CD4-positive, alpha-beta T cell treated with Interleukin-6 for 4 hours (primary cell): ENCODE measurements at places on chromosomes 3 and 15.

DNA sequence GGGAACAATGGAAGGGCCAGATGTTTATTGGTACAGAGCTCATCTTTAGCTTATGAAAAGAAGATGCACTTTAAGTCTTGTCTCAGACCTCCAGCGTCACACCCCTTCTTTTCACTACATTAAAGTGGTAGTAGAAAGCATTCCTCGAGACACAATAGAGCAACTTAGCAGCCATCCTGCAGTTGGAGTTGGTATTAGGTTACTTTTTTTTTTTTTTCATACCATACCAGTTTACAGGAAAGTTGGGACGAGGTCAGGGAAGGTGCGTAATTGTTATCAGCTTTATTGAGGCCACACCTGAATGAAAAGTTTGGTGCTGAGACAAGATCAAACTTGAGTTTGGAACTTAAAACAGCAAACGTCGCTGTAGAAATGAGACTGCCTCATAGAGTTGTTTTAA, 203.8 kb downstream of the SOX2 start:
- DNase-seq, result no peak

DNA sequence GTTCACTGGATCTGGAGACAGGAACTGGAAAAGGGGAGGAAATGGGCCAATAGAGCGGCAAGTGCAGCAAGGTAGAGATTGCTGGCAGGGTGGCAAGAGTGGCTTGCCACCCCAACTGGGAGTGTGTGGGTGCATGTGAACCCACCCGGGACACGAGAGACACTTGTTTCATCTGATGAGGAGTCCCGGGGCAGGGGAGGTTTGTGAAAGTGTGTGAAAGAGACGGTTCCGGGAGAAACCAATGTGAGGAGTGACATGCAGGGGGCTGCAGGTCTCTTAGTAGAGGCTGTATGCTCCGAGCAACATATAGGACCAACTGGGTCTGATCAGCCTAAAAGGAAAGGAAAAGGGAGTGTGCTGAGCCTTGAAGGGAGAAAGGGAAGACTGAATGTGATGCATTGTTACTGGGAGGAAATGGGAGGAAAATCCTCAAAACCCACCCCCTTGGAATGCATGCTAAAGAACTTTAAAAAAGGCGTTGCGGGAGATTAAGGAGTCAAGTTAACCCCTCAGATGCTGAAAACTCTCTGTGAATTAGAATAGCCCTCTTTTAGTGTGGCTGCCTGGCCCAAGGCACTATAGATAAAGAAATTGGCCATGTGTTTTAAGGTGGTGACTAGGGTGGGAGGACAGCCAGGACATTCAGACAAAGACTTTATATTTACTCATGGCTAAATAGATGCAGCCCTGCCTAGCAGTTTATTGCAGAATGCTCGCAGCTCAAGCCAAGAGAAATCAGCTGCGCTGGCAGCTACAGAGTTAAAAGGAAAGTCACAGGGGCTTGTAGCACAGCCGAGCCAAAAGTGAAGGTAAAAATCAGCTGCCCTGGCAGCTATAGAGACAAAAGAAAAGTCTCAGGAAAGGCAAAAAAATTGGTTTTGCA, 9.1 kb upstream of the SLC9C1 start:
- DNase-seq, result peak; percentile 27

DNA sequence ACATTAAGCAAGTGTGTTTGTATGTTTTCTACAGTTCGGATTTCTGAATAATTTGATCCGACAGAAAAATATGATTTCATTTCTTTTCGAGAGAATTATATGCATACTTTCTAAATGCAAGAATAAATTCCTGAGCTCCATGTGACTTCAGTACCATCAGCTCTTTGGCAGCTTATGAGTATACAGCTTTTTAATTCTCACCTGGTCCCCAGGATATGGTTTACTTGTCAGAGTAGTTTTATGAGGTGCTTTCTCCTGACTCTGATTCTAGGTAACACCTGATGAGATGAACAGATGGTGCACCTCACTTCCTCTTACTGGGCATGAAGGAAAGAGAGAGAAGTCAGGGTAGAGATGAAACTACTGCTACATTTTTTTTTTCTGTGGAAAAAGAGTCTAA, 3.1 kb downstream of the HGD start:
- no peak for DNase-seq

DNA sequence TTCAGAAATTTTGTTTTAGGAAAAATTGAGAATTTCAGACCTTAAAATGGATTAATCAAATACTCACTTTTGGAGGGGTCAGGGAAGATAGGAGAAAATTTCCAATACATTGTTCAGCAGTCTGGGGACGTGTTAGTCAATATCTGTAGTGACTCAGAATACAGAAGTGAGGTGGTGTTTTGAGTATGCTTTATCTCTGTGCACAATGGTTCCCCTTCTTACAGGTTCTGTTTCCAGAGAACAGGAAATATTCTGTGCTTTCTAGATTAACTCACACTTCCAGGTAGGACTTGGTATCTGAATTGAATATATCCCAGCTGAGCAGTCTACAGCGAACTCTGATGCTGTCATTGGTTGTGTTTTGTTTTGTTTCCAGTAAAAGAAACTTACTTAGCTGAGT, 30.7 kb upstream of the CCDC54 start:
- no peak for DNase-seq

DNA sequence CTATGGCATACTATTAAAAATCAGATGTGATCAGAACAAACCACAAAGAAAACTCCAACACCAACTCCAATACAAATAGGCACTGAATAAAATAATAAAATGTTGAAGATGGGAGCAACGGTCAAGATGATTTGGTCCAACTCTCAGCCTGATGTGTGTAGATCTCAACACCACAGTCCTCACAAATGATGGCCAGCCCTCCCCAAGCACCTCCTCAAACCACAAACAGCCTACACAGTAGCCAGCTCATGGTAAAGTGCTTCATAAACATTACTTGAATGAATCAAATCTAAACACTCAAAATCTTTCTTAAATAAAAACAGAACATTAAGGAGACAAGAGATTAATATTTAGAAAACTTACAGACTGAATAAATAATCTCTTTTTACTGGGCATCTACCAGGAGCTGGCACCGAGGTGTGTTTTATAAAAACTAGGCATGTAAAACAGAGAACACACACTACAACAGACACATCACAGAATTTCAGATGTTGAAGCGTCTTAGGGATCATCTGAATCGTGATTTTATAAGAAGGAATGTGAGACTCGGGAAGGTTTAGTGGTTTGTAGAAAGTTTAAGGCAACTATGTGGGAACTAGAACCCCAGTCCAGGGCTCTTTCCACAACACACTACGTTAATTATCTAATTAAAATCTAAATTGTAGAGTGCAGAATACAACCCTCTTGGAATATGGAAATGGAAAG, 102.4 kb downstream of the MYLK start:
- no peak for DNase-seq

DNA sequence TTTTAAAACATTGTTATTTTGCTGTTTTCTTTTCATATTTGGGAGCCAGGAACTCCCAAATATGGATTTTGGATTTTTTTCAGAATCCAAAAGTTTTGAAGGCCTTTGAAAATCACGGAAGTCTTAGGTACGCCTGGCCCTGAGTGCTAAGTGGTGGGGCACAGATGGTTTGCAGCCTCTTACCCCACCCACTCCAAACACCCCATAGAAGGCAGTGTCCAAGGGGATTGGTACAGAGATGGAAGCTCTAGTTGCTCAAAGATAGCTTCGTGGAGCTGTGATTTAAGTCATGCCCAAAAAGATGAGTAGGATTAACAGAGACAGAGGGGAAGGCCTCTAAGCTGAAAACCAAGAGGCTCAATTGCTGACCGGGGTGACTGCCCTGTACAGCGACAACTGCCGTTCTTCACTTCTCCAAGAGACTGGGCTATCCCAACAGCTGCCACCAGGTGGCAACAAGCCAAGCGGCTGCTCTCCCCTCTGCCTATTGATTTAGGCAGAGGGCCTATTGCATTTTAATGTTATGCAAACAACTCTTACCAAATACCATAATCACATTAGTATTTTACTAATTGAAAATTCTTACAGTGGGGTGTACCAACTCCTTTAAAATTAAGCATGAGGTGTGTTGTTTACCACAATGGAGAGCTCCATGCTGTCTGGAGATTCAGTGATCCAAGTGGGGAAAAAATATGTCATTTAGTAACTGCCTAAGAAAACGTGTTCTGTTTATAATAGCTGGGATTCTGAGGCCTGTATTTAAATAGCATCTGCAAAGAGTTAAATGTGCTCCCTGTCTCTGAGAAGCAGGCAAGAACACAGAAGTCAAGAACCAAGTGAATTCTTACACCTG, 64.0 kb upstream of the C15orf61 start:
- peak; percentile 86 for DNase-seq

- DNase-seq, result no peak
Measured at GRCh38 chr15:49042165-49042564, 4.1 kb downstream of the SECISBP2L start.

DNA sequence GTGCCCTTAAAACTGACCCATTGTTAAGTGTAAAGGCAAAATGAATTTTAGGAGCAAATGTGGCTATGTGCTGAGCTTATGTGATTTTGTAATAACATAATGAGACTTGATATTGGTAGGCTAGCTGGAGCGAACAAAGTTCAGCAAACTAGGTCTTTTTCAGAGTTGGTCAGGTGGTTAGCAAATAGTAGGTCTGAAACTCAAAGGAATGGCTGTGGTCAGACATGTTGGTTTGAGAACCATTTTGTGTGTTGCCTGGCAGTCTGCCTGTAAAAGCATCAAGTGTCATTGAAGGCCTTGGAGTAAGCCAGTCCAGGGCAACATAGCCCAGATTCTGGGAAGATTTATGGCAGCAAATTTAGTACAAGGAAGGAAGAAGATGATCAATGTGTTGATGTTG, 16.4 kb downstream of the FBXO22 start:
- no peak for DNase-seq

GRCh38 chr3:194140520-194141414, 4.8 kb downstream of the HES1 start:
- peak; percentile 41 for DNase-seq

DNA sequence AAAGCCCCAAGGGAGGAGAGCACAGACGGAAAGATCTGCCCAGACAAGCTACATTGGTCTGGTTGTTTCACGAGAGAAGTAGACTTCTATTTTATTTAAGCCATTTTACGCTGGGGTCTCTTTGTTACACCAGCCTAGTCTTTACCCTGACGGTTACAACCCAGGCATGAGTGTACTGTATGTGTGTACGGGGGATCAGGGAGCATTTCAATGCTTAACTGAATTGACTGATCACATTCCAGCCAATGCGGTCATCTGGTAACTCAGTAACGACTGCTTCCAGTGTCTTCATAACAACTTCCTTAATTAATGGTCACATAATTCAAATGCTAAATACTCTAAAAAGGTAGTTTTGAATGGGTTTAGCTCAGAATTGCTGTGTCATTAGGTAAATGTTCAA, 288.6 kb downstream of the FOXP1 start:
- DNase-seq, result no peak

DNA sequence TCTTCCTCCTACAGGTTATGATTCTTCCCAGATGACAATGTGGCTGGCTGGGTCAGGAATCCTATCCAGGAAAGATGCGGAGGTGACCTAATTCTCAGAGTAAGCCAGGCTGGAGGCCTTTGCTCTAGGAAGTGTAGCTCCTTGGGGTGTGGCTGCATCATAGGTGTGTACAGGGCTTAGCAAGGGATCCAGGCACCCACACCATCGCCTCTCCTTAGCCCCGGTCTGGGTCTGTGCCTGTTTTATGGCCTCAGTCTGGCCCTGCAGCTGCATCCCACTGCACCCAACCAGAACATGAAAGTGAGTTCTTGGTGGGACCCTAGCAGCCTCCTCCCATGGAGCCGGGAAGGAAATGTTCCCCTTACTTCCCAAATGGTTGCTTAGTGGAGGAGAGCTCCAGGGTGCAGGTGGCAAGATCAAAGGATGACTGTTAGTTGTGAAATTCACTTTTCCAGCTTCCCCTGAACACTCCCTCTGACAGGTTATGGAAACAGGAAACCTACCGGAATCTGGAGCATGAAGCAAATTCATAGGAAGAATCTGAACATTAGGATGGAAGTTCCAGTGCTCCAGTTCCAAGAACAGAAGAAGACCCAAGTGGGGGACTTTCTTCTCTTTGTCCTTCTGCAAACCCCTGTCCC, 2.7 kb upstream of the AMOTL2 start:
- DNase-seq, result no peak

- no peak for DNase-seq
Measured at GRCh38 chr3:4898454-4899313, 80.6 kb upstream of the BHLHE40 start.

DNA sequence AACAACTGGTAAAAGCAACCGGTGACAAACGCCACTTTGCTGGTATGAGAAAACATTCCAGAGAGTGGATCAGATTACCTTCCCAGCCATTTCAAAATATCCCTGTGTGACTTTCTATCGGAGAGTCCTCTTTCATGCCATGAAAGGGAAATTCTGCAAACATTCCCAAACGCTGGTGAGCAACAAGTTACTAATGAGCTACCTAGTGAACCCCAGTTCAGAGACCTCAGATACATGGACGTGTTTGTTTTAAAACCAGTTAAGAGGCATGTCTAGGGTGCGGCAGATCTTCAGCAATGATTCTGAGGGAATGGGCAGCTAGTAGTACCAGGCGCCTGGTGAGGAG, 418.2 kb upstream of the NR2F2 start:
- no peak for DNase-seq

GRCh38 chr3:139124197-139124596, 79.5 kb upstream of the PRR23C start:
- DNase-seq, result no peak
